ENCODE measurements at places on chromosomes 12 and 14. TPM values are rescaled to one million over a fixed set of nuclear protein-coding genes. Genes with fewer than 3 reads are reported as not detected.

SAMD15 gene
- total RNA-seq: 0.49 TPM

SERPINA5 gene
- not detected for total RNA-seq

CHGA gene
- 1.0 TPM for total RNA-seq

BAG5 gene
- total RNA-seq: 19.9 TPM

HOXC6 gene
- not detected for total RNA-seq

GNB3 gene
- total RNA-seq: 0.44 TPM

STXBP6 gene
- total RNA-seq: 0.16 TPM

LAG3 gene
- 0.16 TPM for total RNA-seq

KRT83 gene
- not detected for total RNA-seq

PRR4 gene
- total RNA-seq: 1.0 TPM

RNASE3 gene
- total RNA-seq: not detected

OTX2 gene
- not detected for total RNA-seq

NEUROD4 gene
- total RNA-seq: not detected

DAO gene
- not detected for total RNA-seq

SDSL gene
- 6.4 TPM for total RNA-seq

FGF23 gene
- not detected for total RNA-seq

KRT71 gene
- total RNA-seq: not detected

GPRC5D gene
- not detected for total RNA-seq

LGR5 gene
- not detected for total RNA-seq

SRRM4 gene
- not detected for total RNA-seq

ARHGEF25 gene
- total RNA-seq: under 0.01 TPM

MYO1A gene
- 0.06 TPM for total RNA-seq

RNU4-1 gene
- not detected for total RNA-seq

KCNA1 gene
- not detected for total RNA-seq

STAC3 gene
- total RNA-seq: not detected

TEX52 gene
- total RNA-seq: not detected

TAS2R10 gene
- total RNA-seq: 0.76 TPM

NDUFA9 gene
- 75.1 TPM for total RNA-seq

SDR9C7 gene
- not detected for total RNA-seq

NAV3 gene
- 6.3 TPM for total RNA-seq

ATXN3 gene
- total RNA-seq: 50.3 TPM

CPSF6 gene
- 34.3 TPM for total RNA-seq

CKAP4 gene
- 92.3 TPM for total RNA-seq

ENDOU gene
- total RNA-seq: 0.13 TPM

MYF6 gene
- not detected for total RNA-seq

MCRS1 gene
- total RNA-seq: 55.5 TPM

CMKLR1 gene
- total RNA-seq: not detected

CLEC1B gene
- not detected for total RNA-seq

CLEC2A gene
- total RNA-seq: not detected

ACTN1 gene
- total RNA-seq: 533 TPM

HECTD1 gene
- total RNA-seq: 239 TPM

GLT8D2 gene
- 1.4 TPM for total RNA-seq

LRRK2 gene
- 1.2 TPM for total RNA-seq

KRT6A gene
- 0.76 TPM for total RNA-seq

TCTN1 gene
- 6.0 TPM for total RNA-seq

FOXA1 gene
- total RNA-seq: not detected

PZP gene
- total RNA-seq: 1.1 TPM

TAS2R13 gene
- 0.65 TPM for total RNA-seq

KRT79 gene
- not detected for total RNA-seq

CLEC1A gene
- 28.0 TPM for total RNA-seq

LMNTD1 gene
- not detected for total RNA-seq

TAS2R50 gene
- total RNA-seq: 1.1 TPM

DAAM1 gene
- total RNA-seq: 36.7 TPM
